Thoracic aorta endothelial cell (primary cell): ENCODE measurements at places on chromosomes 2 and 18. TPM values are rescaled to one million over a fixed set of nuclear protein-coding genes. Genes with fewer than 3 reads are reported as not detected.

Gene NAB1
- 28.1 and 38.0 TPM in 2 replicates for total RNA-seq

Gene CCDC148
- total RNA-seq: 0.14 and 0.27 TPM in 2 replicates

Gene PSTPIP2
- total RNA-seq: 4.7 and 12.9 TPM in 2 replicates

Gene LRRC30
- total RNA-seq: not detected in 2 replicates

Gene TBR1
- under 0.01 TPM in 2 replicates for total RNA-seq

Gene AFF3
- 0.07 TPM in 1 of 2 replicates, not detected in the other for total RNA-seq

Gene COL4A3
- 0.13 and 0.14 TPM in 2 replicates for total RNA-seq

Gene CETN1
- not detected in 2 replicates for total RNA-seq

Gene SIX2
- total RNA-seq: 0.13 and 0.14 TPM in 2 replicates

Gene SNORC
- 0.40 and 0.79 TPM in 2 replicates for total RNA-seq

Gene DUSP19
- 2.4 TPM in 2 replicates for total RNA-seq

Gene SLC16A14
- total RNA-seq: 0.13 and 0.93 TPM in 2 replicates
